ENCODE measurements at places on chromosomes 4 and X.

GRCh38 chr4:154485127-154485773, 6.3 kb downstream of the DCHS2 start:
- DNase-seq = no peak

DNA sequence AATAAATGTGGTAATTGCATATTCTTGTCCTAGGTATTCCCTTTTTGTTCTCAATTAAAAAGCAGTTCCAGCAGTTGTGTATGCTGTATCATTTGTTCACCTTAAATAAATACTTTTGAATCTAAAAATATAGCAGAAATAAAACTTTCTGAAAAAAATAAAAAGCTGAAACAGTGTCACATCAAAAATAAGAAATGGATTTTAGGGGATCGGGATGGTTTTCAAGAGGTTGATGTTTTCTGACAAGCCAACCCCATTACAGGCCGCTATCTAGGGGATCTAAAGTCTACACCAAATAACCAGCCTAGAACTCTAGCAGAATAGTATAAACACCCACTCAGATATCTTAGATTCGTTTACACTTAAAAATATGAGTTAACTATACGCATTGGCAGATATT, 95.4 kb upstream of the MAML3 start:
- no peak for DNase-seq

- DNase-seq = no peak
Measured at GRCh38 chrX:154333837-154334271, 38.3 kb downstream of the TKTL1 start.

- DNase-seq = no peak
Measured at GRCh38 chr4:19193274-19193981, 1058.3 kb upstream of the SLIT2 start.

DNA sequence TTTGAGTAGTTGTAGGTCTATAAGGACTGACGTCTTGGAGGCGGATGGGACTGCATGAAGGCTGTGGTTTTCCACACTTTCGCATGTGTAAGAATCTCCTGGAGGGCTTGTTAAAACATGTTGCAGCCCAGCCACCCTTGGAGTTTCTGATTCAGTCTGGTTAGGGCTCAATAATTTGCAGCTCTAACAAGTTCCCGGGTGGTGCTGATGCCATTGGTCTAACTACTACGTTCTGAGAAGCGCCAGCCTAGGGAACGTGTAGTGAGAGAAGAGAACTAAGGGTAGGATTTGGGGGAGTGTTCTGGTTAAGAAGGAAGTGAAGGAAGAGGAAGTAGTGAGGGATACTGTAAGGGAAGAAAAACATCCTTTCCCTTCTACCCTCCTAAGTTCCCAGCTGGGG, 138.9 kb downstream of the LARP7 start:
- no peak for DNase-seq

- DNase-seq = no peak
Measured at GRCh38 chrX:69618803-69619202, 2.9 kb downstream of the EDA start.

DNA sequence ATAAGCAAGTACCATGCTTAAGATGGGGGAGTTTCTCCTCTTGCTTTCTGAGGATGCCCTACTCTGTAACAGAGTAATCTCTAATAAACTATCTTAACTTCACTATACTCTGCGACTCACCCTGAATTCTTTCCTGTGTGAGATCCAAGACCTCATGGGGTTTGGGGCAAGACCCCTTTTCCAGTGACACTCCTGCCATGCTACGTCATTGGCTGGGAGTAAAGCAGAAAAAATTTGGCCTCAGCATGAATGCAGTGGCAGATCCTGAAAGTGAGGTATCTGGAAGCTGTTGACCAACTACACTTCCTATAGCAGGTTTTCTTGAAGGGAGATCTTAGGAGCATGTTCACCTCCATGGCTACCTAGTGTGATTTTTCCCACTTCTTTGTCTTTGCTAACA, 109.1 kb upstream of the MED14 start:
- DNase-seq = no peak

DNA sequence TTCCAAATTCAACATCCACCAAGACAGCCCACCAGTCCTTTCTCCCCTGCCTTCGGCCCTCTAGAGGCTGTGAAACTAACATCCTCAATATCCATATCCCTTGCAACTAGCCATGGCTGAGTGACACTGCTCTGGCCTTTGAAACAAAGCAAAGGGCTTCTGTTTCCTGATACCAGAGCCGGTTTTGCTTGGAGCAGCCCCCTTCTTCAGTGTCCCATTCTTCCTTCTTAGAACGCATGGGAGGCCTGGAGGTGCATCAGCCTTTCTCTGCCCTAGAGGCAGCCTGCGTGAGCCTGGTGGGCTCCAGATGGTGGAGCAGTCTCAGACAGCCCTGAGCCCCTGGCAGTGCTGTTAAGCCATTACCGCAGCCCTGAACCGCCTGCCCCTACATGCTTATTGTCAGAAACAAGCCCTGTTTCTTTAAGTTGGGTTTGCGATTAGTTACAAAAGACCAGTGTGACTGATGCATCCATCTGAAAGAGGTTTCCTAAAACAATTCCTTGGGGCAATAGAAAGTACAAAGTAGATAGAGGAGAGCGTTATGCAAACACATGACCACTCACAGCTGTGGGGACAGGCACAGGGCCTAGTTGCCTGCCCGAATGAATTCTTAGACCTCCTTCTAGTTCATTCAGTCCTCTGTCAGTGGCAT, 74.1 kb downstream of the EVC start:
- no peak for DNase-seq

DNA sequence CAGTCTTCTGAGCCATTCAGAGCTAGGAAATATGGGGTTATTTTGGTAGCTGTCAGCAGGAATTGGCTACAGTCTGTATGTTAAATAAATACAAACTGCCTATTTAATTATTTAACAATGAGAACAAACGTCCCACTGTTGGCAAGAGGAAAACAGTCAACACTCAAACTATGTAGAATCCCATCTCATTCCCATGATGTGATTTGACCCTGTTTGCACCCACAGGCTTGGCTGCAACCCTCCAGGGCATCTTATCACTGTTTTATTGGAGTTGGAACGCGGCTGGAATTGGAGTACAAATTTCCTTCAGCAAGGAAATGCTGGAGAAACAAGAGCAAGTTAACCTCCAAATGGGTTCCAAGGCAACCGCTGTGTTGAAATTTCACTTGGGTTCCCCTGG, 124.0 kb downstream of the KIT start:
- DNase-seq = no peak

DNA sequence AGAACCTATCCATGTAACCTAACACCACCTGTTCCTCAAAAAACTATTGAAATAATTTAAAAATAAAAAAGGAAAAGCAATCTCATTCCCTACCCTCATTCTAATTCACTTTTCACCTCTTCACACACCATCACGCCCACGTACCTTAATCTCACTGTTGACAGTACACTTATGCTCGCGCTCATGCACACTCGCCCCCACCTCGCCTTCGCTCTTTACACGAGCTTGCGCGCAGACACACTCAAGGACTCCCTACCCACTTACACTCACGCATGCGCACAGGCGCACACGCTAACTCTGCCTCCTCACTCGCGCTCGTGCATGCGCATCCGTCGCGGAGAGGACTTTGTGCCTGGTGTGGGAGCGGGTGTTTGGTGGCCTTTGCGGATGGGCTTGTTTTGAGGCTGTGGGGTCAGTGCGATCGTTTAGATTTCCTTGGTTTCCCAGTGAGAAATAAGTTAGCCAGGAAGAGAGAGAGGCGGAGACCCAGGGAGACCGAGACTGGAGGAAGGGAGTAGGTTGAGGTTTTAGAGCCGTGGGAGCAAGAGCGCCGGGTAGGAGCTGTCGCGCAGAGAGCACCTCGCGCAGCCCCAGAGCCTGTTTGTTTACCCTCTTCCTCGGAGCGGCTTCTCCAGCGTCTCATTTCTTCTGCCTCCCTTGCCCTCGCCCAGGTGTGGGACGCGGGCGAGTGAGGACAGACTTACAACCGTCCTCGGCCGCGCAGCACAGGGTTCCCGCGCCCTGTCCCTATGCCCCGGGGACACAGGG, 8.1 kb upstream of the GSX2 start:
- DNase-seq = peak; percentile 78

DNA sequence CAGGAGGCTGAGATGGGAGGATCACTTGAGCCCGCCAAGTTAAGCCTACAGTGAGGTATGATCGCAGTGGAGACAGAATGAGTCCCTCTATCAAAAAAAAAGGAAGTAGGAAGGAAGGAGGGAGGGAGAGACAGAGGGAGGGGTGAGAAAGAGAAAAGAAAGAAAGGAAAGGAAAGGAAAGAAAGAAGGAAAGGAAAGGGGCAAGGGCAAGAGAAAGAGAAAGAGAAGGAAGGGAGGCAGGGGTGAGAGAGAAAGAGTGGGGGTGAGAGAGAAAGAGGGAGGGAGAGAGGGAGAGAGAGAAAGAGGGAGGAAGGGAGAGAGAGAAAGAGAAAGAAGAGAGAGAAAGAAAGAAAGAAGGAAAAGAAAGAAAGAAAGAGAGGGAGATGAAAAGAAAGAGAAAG, 13.2 kb downstream of the ELF2 start:
- DNase-seq = no peak

DNA sequence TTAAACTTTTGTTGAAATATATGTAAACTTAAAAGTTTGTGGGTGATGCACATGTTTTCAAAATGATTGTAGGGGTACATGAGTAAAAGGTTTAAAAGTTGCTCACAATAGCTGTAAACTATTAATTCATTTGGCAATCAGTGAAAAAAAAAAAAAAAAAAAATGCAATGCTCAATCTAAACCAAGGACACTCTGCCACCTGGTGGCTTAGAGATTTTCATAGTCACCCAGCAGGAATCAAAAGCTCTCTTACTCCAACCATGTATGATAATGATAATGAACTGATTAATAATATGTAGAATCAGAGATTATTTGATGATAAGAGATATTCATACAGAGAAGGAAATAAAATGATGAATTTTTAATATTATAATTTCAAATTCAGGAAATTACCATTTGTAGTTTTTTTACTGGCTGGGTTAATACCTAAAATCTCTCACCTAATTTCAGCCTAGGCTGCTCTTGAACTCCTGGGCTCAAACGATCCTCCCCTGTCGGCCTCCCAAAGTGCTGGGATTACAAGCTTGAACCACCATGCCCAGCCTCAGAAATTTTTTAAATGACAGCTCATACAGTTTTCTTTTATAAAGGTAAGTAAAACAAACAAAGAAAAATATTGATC, 46.9 kb upstream of the SLC25A4 start:
- no peak for DNase-seq

- DNase-seq = no peak
Measured at GRCh38 chr4:157294575-157294974, 74.0 kb downstream of the GRIA2 start.

DNA sequence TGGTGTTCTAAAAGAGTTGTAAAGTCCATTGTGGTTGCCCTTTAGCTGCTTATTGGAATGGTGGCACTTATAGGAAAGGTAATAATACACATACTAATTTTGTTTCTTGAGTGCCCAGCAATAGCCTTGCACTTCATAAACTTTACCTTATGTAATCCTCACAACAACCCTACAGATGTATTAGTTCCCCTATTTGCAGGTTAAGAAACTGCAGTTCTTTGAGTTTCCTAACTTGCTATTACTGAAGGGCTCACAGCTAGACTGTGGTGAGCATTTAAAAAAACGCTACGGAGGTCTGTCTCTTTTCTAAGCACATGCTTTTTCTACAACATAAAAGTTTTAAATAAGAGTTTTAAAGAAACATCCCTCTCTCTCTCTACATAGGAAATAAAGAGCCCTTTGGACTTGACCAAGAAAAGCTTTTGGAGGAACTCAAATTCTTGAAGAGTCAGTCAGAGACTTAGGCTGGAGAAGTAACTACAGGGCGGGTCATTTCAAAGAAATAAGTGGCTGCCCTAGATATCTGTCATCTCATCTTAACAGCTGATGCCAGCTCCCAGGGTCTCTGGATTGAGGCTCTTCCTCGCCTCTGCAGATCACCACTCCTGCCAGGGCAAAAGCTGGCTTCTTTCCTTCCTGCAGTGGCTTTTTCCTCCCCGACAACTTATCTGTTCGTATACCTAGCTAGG, 42.0 kb upstream of the FBXW7 start:
- DNase-seq = no peak

- DNase-seq = no peak
Measured at GRCh38 chrX:132209527-132209926, 9.7 kb downstream of the RAP2C start.

GRCh38 chr4:80446664-80447063, 111.1 kb downstream of the CFAP299 start:
- DNase-seq = no peak

GRCh38 chrX:66633541-66633940, 5.3 kb downstream of the EDA2R start:
- no peak for DNase-seq

DNA sequence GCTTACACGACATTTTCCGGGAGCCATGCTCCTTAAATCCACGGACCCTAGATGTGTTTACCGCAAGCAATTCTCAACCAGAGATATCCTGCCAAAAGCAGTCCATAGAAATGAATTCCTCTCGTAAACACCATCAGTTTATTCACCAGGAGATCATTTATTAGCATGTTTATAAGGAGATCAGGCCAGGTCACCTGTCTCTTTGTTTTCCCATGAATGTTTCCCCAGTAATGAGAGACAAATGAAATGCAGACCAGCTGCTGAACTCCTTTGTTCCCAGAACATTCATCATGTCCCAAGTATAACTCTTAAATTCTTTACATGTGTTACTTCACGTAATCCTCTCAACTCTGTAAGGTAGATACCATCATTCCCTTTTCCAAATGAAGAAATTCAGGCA, 137.1 kb downstream of the DDX53 start:
- DNase-seq = no peak

DNA sequence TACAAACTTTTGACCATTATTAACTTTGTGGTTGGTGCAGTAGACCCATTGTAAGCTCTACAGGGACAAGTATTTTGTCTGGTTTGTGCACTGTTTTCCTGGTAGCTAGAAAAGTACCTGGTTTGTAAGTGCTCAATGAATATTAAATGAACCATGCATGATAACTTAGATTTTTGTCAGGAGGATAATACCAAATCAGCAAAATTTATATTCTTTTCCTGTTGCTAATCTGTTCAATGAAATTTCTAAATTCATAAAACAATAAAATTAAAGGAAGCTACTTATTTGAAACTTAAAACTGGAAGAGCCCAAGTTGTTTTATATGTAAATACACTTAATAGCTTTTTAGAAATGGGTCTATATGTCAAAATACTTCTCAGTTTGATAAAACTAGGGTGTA, 17.6 kb downstream of the HSPA4L start:
- no peak for DNase-seq

- peak; percentile 42 for DNase-seq
Measured at GRCh38 chr4:17811078-17811603, 362 bp downstream of the NCAPG start.

DNA sequence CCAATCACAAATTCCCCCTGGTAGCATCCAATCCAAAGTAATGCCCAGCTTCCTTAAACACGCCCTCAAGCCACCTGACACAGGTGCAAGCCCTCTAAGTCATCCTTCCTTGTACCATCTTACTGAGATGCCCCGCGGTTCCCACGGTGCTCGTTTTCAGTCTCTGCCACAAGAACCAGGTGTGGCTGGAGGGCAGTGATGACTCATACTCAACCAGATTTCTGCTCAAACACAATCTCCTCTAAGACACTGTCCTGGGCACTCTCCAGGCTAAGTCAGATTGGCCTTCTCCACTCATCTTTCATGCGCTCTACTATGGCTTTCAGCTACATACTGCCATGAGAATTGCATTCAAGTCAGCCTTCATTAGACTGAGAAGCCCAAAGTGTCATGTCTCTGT, 3.5 kb downstream of the SH3KBP1 start:
- peak; percentile 20 for DNase-seq

GRCh38 chrX:23664496-23664895, 2.8 kb upstream of the PRDX4 start:
- no peak for DNase-seq

- no peak for DNase-seq
Measured at GRCh38 chr4:152607178-152607577, 71.3 kb upstream of the FBXW7 start.

- no peak for DNase-seq
Measured at GRCh38 chr4:152460488-152460887, 75.4 kb downstream of the FBXW7 start.

- DNase-seq = no peak
Measured at GRCh38 chrX:153645151-153645550, 1.9 kb upstream of the DUSP9 start.
